ENCODE measurements at places on chromosomes 2 and 18.

DNA sequence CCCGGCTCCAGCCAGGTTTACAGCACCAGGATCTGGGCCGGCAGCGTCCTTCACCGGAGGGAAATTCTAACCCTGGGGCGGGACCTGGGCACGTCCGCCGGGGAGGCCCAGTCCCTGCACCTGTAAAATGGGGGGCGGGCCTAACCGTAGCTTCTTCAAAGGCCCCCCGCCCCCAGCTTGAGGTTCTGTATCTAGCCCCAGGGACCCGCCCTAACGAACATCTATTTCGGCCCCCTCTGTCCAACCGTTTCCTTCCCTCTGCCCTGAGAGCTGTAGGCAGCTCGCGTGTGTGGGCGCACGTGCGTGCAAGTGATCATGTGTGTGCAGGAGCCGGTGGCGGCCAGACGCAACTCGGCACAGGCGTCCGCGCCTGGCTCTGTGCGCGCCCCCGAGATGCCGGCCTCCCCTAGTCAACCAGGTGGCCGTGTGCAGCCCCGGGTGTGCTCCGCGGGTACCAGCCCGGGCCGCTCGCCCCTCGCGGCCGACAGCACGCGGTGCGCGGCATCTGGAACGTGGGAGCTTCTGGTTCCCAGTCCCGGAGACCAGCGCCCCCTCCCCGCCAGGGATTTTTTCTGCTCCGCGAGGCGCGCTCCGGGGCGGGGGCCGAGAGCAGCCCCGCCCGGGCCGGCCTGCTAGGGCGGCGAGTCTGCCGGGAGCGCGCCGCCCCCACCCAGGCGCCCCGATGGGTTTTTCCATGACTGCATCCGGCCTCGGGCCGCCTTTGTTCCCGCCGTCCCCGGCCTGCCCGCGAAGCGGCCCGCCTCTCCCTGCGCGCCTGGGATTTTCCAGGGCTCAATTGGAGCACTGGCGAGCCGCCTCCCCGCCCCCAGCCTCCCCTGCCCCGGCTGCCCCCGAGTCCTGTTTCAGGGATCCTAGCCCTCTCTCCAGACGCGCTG, 21.2 kb downstream of the TEX44 start:
- peak; percentile 86 for DNase-seq

GRCh38 chr2:129459200-129459876, 520.1 kb upstream of the RAB6C start:
- no peak for DNase-seq

GRCh38 chr2:45765007-45765727, 113.7 kb downstream of the PRKCE start:
- no peak for DNase-seq

DNA sequence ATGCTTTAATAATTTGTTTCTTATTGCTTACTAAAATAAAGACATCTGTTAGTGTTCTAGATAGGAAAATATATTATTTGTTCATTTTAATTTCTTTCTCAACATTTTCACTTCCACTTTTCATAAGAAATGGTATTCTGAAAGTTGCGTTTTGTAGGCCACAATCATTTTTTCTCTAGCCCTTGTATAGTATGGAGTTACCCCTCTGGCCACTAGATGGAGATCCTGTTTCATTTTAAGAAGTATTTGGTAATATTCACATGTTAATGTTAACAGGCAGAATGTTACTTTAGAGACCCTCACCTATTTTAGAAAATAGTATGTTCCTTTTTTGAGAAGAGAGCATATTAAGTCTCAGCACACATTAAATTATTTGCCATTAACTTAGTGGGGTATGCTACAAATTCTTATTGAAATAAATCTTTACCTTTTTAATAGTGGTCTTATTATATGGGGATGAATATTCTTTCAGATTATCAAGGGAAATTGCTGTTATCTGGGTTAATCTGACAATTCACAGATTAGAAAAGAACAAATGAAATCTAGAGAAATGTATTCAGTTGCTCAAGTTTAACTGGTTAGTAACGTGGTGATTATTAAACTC, 73.9 kb upstream of the TTC27 start:
- no peak for DNase-seq

- no peak for DNase-seq
Measured at GRCh38 chr18:10131460-10132395, 217.9 kb downstream of the VAPA start.

DNA sequence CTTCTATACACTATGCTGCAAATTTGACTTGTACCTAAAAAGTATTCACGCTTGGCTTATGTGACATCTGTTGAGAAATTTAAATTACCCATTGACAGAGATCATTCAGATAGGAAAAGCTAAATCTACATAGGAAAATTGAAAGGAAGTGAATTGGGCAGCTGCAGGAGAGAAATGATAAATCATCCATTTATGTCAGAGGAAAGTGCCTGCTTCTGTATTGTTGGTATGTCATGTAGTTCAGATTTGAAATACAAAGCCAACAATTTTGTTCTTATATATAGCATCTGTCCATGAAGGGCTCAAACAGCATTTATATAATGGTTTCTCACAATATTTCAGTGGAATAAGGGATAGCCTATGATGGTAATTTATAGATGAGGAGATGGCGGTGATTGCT, 17.6 kb downstream of the LINC00305 start:
- DNase-seq: no peak

Measured in activated naive CD4-positive, alpha-beta T cell treated with Interleukin-2 at 50 U/mL for 16 hours (primary cell).